DMS153 (cell line): ENCODE measurements at places on chromosomes 7 and 10.
A peak's percentile ranks its signal among the peaks of the same experiment; 100 is the strongest.

DNA sequence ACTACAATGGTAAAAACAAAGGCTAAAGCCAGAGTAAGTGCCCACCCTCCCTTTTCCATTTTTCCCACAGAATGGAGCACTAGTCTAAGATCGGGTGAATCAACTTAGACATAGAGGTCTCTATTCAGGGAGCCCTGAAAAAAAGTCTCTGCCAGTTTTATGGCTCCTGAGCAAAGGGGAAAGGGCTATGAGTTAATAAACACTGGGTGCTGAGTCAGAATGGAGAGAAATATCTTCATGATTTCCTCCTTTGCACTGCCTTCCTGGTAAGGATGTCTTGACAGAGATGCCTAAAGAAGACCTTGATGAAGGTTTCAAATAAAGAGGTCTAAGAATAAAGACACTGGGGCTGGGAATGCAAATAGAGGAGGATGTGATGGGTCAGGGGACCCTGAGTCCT is 607.4 kb upstream of the MBL2 start:
- DNase-seq, result no peak

DNA sequence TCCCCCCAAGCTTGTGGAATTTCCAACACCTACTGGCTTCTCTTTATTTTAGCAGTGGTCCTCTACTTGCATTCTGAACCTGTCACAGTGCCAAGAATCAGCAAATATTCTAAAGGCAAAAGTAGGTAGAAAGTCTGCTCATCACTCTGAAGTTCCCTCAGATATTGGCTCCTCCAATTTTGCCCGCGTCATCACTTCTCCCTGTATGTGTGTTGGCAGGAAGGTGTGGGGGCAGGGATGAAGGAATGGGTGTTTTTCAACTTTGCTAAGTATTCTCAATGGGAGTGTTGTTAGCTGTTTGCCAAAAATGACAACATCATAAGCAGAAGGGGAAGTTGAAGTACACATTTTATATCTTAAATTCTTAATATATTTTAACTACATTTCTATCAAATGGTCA is 226.2 kb downstream of the POLR1F start:
- no peak for DNase-seq

GRCh38 chr7:24825931-24826661 is 68.8 kb upstream of the GSDME start:
- no peak for DNase-seq

- DNase-seq, result peak; percentile 90
These were observed 145.5 kb downstream of the FANK1 start for GRCh38 chr10:126041804-126042231.

GRCh38 chr10:53899463-53900160 is 901.4 kb downstream of the PCDH15 start:
- DNase-seq, result no peak

DNA sequence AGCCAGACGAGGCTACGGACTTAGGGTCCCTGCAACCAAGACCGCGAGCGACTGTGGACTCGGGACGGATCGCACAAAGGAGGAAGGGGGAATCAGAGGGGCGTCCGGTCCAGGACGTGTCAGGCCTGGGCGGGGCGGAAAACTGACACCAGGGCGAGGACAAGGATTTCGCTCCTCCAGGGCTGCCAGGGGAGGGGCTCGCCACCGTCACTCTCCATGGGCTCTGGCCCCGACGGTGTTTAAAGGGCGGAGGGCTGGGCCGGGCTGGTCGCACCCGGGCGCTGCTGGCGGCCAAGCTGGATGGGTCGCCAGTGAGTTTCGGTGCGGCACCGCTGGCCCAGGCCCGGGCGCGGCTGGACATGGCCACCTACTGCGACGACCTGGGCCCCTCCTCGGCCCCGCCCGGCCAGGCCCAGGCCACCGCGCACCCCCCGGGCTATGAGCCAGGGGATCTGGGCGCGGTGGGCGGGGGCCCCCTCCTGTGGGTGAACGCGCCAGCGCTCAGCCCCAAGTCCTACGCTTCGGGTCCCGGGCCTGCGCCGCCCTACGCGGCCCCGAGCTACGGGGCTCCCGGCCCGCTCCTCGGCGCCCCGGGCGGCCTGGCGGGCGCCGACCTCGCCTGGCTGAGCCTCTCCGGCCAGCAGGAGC is at the start of gene FOXI2:
Gene FOXI2 (plus strand): TSS at position 271 of the 648 bp plus-strand sequence. CDS start 89 bp downstream, at position 360.
- no peak for DNase-seq

DNA sequence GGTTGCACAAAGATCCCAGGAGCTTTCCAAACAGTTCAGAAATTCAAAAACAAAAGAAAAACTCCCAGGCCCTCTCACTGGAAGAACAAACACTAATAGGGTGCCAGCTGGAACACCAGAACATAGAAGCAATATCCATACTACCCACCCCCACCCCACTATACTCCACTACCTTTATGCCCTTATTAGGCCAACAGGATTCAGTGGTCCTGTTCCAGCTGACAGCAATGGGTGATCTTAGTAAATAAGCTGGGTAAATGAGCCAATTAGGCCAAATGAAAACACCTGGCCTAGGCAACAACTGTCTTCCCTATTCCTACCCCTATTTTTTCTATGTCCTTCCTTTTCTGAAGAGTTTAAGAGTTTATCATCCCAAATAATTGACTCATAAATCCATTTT is 11.7 kb downstream of the NOC3L start:
- no peak for DNase-seq
